ENCODE measurements at places on chromosomes 7 and 10.

- peak; percentile 72 for DNase-seq
Measured at GRCh38 chr10:63713191-63714144, 192.3 kb downstream of the REEP3 start.

GRCh38 chr10:49767752-49768151 is 5.6 kb upstream of the OGDHL start:
- no peak for DNase-seq

DNA sequence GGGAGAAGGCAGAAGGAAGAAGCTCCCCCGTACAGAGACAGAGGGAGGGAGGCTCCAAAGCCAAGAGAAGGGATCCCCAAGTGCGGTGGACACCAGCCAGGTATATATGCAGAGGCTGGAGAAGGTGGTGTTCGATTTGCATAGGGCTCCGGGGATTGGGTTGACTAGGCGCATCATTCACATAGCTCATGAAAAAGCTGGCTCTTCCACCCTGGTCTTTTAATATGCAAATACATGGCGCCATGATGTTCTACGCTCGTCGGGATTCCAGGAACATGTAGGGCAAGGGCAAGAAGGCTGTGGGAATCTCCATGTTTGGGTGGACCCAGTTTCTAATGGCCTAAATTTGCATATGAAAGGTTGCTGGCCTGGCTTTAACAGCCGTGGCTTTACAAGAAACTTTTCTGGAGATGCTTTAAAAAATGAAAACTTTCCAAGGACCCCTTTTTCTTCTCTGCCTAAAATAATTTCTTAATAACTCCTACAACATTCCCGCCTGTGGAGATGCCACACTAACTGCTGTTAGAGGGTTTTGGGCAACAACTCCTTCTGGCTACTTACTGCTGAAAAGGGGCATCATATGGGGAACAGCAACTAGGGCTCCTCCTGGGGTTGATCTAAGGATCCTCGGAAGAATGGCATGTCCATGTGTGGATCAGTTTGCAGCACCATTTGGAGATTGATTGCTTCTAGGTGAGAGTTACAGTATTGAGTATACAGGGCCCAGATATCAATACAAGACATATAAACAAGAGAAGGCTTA is 28.3 kb downstream of the C1GALT1 start:
- DNase-seq, result no peak

GRCh38 chr10:32877915-32878314 is 80.1 kb downstream of the ITGB1 start:
- DNase-seq, result no peak

DNA sequence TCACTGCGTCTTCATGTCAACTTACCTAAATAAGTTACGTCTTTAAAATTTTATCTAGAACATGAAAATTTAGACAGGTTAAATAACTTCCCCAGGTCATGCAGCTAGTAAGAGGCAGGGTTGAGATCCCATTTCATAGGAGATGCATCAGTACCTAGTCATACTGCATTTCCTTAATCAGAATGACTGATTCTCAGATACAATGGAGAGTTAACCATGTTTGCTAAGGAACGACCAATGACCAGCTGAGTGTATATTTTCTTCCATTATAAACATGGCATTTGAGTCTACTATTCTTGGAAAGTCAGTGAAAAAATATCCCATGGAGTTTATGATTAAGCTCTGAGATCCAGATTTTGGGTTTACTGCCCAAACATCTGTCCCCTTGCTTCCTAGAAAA is 39.6 kb downstream of the ENTPD1 start:
- no peak for DNase-seq

GRCh38 chr10:13080643-13081042 is 19.3 kb upstream of the OPTN start:
- DNase-seq, result no peak

DNA sequence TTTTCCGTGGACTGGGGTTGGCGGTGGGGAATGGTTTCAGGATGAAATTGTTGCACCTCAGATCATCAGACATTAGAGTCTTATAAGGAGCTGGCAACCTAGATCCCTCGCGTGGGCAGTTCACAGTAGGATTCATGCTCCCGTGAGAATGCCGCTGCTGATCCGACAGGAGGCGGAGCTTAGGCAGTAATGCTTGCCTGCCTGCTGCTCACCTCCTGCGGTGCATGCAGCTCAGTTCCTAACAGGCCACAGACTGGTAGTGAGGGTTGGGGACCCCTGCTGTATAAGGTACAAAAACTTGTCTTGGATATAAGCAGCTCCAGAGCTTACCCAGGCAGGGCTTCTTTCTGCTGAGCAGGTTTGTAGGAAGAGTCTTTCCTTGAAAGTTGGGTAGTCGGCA is 53.9 kb downstream of the SHH start:
- no peak for DNase-seq

- no peak for DNase-seq
Measured at GRCh38 chr10:130737621-130738020, 573.9 kb downstream of the TCERG1L start.

GRCh38 chr7:100515072-100515532 is 23.9 kb upstream of the AGFG2 start:
- no peak for DNase-seq

GRCh38 chr7:11188529-11189310 is 215.0 kb downstream of the PHF14 start:
- DNase-seq, result no peak

- no peak for DNase-seq
Measured at GRCh38 chr7:30335763-30336487, 51.5 kb downstream of the ZNRF2 start.

- DNase-seq, result peak; percentile 32
Measured at GRCh38 chr7:11341285-11341944, 367.7 kb downstream of the PHF14 start.
